BJ (cell line): ENCODE measurements at places on chromosomes 4 and X.

DNA sequence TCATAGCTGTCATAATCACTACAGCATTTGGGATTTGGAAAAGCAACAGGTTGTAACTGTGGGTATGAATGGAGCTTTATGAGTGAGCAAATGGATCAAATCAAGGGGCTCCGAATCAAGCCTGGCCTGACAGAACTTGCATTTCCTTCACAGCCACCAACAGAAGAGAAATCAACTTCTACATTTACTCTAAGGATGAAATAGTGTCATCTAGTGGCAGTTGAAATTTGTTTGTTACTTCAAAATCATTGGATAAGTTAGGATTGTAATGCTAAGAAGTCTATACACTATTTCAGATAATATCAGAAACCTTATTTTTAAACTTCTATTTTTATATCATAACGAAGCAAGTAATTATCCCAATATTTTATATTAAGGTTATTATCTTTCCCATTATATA, 10.7 kb upstream of the WDR17 start:
- no peak for DNase-seq

GRCh38 chr4:1008840-1009541, 2.4 kb upstream of the FGFRL1 start:
- DNase-seq, result no peak

DNA sequence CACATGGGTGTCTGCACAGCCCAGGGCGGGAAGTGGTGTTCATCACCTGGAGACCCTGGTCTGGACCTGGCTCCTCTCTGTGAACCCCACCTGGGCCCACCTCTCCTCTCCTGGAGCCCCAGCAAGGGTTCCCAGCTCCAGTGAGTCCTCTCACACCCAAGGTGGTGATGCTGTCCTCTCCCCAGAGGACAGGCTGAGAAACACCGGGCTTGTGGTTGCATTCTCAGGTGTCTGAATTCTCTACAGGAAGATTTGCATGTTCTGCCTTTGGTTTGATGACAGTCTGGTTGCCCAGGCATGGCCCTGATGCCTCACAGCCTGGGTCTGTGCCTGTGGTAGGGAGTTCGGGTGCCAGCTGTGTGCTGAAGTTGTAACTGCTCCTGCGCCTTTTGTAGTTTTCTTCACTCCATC, 3.8 kb downstream of the MAEA start:
- DNase-seq, result no peak

DNA sequence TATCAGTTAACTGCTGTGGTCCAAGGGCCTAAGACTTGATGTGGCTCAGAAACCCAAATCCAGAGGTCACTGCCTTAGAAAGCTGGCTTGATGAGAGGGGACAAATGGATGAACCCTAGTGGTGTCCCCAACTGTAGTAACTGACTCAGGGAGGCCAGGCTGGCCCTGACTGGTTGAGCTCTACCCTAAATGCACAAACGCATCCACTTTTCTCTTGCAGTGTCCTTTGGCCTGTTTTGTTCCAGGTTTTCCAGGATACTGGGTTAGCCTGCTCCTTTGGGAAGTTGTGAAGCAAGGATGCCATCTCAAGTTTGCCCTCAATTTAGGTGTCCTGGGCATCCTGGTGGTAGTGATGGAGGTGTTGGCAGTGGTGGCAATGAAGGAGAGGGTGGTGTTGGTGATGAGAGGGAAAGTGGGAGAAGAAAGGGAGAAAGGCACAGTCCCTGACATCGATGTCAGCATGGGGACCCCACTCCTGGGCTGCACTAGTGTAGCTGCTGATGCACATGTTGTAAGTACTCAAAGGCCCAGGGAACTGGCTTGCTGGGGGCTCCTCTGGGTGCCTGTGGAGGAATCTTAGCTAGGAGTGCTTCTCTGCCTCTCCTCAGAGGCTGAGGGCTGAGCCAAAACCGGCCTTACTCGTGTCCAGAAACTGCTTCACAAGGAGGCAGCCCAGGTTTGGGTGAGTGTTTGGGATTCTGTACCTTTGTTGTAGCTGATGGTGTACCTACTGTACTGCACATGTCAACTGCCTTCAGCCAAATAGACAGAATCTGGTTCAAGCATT, 2.9 kb upstream of the HAND2 start:
- DNase-seq, result no peak

DNA sequence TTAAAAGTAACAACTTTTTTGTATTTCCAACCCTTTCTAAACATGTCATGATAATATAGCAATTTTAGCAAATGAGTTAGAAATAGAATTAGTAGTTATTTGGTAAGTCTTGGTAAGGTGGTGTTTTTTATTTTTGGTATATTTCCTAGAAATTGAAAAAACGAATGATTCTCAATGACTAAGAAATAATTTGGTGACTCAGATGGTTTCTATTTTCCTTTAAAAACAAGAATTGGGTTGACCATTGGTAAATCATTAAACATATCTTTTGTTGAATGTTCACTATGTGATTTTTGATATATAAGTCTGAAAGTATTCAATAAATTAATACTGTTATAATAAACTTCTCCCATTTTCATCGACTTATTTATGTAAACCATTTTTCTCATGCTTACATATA, 206.2 kb upstream of the BANK1 start:
- DNase-seq, result no peak

DNA sequence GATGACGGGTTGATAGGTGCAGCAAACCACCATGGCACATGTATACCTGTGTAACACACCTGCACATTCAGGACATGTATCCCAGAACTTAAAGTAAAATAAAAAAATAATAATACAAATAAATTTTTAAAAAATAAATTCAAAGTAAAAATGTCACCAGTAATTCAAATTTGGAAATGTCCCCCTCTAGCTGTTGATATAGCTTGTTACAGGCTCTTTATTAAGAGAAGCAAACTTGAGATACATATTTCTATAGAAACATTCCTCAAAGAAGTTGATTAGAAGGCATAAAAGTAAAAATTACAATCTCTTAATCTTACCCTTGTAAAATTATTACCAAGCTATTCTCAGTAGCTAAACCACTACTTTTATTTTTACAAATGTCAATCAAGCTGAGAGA, 1397.0 kb downstream of the FAM133A start:
- DNase-seq, result no peak

DNA sequence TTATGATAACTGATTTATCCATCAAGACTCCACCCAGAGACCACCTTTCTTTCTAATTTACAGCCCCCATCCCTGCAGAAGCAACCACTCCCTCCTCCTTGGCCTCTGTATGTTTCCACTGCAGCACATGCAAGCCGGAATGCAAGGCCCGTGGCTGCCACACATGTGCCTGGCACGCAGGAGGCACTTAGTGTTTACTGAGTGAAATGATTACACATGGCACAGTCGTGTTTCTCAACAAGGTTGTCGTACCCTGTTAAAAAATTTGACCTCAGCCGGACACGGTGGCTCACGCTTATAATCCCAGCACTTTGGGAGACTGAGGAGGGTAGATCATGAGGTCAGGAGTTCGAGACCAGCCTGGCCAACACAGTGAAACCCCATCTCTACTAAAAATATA, 104.3 kb downstream of the APBB2 start:
- DNase-seq, result no peak

DNA sequence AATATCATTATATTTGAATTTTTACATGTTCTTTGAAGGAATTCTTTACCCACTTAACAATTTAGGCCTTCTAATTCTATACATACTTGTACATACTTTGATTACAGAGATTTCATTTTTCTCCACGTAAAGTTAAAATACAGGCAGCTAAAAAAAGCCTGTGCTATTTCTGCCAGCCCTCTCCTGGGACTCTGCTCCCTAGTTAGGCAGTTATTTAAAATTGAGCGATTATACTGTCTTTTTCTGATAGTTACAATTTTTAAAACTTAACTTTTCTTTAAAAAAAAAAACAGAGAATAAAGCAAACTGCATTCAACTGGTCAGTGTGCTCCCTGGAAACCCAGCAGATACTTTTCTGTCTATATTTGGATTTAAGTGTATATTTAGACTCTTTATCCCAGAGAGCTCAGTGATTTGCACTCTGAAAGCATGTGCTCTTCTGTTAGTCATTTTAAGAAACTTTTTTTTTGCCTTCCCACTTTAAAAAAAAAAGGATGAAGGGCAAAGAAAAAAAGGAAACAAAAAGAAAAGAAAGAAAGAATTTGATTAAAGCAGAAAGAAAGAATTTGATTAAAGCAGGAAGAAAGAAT, 18.1 kb upstream of the FAM241A start:
- no peak for DNase-seq
